Stimulated activated CD8-positive, alpha-beta memory T cell treated with anti-CD3 and anti-CD28 coated beads, Interleukin-7, amount 100 ng/mL, for 1 hour (primary cell): ENCODE measurements at places on chromosomes 6 and 20.
A peak's percentile ranks its signal among the peaks of the same experiment; 100 is the strongest.

DNA sequence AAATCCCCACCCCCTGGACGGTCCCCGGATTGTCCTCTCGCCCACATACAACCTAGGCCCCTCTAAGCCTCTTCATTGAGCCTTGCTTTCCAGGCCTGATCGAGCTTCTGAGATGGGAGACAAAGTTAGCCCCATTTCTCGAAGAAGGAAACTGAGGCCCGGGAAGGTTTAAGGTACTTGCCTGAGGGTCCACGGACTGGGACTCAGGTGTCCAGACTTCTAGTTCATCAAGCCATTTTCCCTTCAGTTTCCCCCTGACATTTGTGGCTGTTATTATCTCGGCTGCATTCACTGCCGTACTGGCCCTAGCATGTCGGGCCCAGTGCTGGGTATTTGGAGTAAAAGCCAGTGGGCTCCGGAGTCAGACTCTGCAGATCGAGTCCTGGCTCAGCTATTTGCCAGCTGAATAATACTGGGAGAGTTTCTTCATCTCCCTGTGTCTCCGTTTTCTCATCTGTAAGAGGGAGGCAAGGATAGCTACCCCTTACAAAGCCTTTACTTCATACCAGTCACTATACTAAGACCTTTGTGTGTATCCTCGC is 633 bp downstream of the RPRD1B start:
- no peak for DNase-seq

DNA sequence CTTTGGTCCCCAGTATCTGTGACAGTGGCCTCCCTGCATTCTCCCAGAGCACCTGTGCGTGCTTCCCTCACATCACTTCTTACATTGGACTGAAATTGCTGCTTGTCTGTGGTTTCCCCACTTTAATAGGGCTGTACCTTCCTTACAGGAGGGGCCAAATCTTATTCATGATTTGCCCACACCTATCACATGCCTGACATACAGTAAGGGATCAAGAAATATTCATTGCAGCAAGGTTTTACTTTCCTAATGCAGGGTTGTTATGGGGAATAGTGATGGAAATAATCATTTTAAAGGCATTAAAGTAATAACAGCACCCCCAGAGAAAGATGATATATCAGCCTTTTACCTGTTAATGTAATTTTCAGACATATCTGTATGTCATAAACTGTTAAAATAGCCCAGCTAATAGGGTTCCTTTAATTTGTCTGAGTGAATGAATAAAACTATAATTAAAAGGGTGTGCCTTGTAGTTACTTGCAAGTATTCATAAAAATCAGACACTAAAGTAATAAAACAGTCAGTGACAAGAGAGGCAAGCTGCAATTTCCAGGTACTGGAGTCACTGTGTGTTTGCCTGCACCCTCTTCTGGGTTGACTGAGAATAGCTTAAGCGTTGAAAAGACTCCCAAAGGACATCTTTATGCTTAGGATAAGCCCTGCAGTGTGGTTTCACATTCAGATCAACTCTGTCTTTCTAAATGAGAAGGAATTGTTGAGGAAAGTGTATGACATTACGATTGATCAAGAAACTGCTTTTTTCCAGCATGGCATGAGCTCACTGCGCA is 182.7 kb downstream of the PHACTR1 start:
- no peak for DNase-seq

DNA sequence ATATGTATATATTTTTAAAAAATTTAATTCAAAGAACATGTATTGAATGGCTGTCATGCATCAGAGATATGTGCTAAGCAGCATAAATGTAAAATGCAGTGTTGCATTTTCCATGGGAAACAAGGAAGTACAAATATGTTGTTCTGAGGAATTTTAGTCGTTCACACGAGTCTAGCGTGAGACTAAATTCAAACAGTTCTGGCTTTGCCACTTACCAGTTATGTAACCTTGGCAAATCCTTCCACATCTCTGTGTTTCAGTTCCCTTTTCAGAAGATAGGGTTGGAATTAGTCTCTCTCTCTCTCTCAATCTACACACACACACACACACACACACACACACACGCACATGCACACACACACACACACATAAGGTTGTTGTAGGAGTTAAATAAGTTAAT is 305.4 kb downstream of the UTRN start:
- no peak for DNase-seq

DNA sequence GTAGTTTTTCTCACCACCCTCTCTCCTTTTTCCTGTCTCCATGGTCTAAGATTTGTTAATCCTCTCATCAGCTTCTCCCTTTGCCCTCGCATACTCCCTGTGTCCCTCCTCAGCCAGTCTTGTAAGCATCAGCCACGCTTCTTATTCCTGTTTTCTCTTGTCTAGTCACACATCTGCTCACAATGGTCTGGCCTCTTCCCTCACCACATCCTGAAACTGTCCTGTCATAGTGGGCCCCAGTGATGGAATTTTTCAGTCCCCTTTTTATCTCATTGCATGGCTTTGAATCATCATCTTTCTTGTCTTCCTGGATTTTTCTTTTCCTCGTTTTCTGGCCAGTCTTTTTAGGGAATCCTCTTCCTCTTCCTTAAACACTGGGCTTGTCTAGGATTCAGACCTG is 57.2 kb downstream of the GFRA4 start:
- no peak for DNase-seq

DNA sequence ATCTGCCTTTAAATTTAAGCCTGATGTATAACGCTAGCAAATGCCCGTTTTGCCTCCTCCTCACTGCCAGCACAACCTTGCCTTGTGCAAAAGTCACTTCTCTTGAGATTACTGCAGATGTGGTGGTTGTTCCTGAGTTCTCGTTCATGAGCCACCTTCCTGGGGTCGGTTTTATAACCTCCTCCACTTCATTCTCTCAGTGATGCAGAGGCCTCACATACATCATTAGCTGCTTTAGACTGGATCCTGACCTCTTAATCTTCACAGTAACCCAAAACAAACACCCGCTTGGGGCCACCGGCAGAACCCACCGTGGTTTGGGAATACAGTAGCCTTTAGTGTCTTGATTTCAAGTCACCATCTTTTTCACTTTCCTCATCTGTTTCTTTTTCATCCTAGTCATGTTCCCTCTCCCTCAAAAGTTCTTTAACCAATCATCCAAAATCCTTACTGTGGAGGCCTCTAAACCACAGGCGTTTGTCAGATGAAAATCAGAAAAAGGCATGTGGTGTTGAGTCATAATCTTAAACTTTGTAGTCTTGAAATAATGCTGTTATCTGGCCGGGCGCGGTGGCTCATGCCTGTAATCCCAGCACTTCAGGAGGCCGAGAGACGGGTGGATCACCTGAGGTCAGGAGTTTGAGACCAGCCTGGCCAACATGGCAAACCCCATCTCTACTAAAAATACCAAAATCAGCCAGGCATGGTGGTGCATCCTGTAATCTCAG is 430.3 kb upstream of the SOX4 start:
- DNase-seq, result no peak

- DNase-seq, result no peak
These were observed 6.8 kb downstream of the FRMD1 start for GRCh38 chr6:168072261-168072660.

DNA sequence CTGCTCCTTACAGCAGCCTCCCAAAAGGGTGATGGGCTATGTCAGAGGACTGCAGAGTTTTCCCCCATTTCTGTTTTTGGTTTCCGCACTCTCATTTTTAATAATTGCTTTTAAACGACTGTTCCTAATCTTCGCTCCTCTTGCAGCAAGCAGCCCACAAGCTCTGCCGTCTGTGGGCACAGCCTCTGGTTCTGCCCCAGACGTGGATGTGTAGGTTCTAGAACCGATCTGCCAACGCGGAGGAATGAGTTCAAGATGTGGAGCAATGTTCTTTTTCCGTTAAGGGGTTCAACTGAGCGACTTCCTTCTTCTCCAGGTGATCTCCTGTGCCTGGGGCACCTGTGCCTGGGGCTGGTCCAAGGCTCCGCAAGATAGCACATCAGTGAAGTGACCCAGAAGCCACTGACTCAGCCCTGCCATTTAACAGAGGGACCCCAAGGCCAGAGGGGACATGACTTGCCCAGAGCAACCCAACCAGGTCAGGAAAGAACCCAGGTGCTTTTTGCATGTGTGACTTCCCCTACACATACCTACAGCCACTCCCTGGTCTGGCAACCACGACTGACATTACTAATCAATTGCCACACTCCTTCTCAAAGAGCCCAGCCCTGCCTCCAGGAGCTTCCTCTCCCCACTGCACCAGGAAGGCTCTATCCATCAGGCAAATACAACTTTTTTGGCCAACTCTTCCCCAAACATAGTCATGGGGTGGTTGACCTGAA is 22.7 kb downstream of the PMEPA1 start:
- DNase-seq, result no peak

DNA sequence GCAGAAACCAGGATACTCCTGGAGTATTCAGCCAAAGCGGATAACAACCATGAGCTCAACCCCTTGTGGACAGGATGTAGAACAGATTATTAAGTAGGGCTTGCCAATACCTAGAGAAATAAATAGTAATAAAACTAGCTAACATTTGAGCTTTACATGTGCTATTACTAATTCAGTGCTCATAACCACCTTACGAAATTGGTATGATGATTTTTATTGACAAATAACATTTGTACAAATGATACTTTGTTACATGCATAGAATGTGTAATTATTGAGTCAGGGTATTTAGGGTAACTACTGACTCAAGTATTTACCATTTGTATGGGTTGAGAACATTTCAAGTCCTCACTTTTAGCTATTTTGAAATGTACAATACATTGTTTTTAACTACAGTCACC is 287.9 kb downstream of the CDC5L start:
- DNase-seq, result no peak

- DNase-seq, result no peak
These were observed 91.1 kb upstream of the HIVEP1 start for GRCh38 chr6:11921017-11921438.

GRCh38 chr20:14633507-14633906 is 296.1 kb upstream of the FLRT3 start:
- DNase-seq, result no peak

DNA sequence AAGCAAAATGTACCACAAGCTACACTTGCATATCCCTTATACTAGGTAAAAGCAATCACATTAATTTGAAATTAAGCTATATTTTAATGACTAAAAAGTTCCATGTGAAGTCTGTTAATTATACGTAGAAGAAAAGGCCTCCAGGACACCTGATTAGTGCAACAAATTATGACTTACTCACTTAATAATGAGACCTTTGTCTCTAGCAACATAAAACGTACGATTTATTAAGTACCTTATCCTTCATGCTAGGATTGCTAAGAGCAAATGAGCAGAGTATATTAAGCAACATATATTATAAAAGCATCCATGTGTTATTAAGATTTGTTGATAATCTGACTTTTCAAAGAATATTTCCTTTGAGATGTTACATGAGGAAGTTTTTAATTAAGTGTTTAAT is 2.5 kb downstream of the BMP5 start:
- no peak for DNase-seq

DNA sequence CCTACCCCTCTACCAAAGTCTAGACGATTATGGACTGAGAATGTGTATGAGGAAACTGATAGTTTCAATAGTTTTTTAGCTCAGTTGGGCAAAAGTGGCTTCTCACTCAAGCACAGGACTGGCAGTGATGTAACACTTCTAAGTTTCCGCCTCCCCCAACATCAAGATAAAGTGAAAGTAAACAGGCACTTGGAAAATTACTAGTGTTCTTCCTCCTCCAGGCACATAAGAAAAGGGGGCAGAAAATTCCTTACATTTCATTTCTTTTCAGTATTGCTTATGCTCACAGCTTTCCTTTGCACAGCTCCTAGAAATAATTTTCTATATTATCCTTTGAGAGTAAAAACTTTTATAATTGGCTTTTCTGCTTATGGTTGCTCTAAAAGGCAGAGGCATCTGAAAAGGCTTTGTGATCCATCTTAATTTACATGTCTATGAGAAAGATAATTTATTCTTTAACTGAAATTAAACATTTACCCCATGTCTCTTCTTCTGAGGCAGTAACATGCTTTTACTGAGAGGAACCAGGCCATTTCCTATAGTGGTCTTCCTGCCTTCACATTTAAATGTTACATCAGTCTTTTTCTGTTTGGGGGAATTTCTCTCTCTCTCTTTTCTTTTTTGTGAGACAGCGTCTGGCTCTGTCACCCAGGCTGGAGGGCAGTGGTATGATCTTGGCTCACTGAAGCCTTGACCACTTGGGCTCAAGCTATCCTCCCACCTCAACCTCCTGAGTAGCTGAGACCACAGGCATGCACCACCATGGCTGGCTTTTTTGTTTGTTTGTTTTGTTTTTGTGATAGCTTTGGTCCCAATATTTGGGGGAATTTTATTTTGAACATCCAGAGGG is 65.0 kb upstream of the EEF1A1 start:
- DNase-seq, result peak; percentile 10

DNA sequence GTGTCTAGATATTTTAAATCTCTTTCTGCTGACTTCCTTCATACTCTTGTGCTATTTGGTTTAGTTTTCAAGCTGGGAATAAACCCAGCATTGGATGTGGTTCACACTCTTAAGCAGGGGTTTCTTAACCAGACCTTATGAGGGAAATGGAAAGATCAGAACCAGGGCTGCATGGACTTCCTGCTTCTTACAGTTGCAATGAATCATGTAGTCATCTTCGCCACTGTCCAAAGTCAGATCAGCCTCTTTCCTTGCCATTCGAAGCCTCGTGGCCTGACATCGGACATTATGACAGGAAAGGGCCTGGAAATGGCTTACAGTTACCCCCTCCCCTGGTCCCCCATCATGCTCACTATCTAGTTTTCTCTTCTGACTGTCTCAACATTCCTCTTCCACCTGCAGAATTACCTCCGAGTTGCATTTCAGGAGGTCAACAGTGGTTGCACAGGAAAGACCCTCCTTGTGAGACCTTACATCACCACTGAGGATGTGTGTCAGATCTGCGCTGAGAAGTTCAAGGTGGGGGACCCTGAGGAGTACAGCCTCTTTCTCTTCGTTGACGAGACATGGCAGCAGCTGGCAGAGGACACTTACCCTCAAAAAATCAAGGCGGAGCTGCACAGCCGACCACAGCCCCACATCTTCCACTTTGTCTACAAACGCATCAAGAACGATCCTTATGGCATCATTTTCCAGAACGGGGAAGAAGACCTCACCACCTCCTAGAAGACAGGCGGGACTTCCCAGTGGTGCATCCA is 16.8 kb upstream of the NAA20 start:
- DNase-seq, result no peak
